NB4 (cell line): ENCODE measurements at places on chromosomes 16 and 17.
A peak's percentile ranks its signal among the peaks of the same experiment; 100 is the strongest.

DNA sequence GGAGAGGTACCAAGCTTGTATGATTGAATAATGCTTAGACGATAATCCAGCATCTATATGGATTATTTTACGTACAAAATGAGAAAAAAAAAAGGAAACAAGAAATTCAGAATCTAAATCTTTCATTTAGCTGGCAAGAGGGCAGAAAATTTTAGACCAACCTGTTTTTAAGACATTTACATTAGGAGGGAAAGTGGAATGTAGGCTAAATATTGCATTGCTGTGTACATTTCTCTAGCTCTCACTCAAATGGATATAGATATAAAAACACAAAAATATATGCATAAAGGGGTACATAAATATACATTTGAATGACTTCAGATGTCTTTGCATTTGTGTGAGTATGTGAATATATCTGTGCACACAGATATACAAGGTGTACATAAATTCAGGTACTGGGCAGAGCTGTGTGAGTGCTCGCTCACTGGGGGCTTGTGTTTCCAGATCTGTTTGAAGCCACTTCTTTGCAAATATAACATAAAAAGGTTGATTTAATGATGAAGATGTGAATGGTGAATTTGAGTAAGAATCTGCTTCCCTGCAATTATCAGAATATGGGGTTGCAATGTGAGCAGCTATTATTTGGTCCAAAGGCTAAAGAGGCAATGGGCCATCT is 14.2 kb upstream of the ZFHX3 start:
- no peak for DNase-seq

- DNase-seq, result no peak
Observed at GRCh38 chr16:64952177-64952576, 169.7 kb downstream of the CDH11 start.

GRCh38 chr17:56305007-56305406 is 151.7 kb downstream of the ANKFN1 start:
- DNase-seq, result peak; percentile 31

- no peak for DNase-seq
Observed at GRCh38 chr16:12708266-12708665, 95.4 kb downstream of the CPPED1 start.

DNA sequence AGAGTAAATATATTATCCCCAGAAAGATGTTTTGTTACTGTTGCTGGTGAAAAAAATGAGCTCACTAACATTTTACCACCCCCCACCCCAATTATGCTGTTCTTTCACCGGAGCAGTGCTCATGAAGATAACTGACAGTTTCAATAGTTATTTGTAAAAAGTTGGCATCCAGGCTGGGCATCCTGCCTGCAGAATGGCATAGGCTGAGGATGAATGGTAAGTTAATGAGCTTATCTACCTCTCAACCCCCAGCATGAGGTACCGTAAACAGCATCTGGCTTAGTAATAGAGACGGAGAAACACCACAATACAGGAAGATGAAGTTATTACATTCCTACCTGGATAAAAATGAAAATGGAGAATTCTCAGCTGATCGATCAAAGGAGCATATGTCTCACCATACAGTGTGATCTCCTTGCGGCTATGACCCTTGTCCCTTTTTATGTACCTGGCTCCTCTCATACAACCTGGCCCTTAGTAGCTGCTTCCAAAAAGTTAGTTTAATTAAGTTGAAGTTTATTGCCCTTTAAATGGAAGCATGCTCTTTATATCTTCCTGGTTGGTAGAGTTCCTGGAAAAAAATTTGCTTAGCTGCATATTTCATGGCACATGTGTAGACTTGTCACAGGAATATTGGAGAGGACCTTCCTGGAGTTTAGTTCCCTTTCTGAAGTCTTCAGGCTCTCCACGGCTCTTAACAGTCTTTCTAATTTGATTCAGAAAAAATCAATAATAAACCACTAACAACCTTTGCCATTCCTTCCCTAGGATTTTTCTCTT is 61.2 kb upstream of the MPHOSPH6 start:
- DNase-seq, result no peak

- no peak for DNase-seq
Observed at GRCh38 chr16:977081-977701, 4.4 kb upstream of the SOX8 start.

- DNase-seq, result no peak
Observed at GRCh38 chr17:1725642-1726511, 1.4 kb downstream of the WDR81 start.

GRCh38 chr16:70364399-70364798 is 17.7 kb downstream of the DDX19A start:
- no peak for DNase-seq

- DNase-seq, result no peak
Observed at GRCh38 chr16:15876503-15876902, 11.9 kb downstream of the CEP20 start.

DNA sequence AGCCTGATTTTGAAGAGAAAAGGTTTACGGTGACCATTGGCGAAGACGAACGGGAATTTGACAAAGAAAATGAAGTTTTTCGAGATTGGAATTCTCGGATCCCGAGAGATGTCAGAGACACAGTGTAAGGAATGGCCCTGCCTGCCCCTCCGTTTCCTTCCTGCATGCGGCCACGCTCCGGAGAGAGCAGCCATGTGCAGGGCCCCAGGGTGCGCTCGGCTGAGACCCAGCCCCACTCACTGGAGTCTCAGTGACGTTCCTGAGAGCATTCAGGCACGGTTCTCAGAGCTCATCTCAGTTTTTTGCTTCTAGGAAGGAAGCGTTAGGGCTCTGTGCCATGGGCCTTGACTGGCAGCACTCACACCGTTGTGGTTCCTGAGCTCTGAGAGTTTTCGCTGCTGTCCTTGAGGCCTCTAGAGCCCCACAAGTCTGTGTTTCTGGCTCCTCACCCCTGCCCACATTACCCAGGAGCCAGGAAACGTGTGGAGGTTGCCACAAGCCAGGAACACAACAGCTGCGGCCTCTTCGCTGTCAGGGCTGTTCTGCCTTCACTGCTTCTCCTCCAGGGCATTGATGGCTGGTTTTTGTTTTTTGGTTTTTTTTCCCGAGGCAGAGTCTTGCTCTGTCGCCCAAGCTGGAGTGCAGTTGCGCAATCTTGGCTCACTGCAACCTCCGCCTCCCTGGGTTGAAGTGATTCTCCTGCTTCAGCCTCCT is 29.8 kb downstream of the ZC3H18 start:
- DNase-seq, result peak; percentile 87

DNA sequence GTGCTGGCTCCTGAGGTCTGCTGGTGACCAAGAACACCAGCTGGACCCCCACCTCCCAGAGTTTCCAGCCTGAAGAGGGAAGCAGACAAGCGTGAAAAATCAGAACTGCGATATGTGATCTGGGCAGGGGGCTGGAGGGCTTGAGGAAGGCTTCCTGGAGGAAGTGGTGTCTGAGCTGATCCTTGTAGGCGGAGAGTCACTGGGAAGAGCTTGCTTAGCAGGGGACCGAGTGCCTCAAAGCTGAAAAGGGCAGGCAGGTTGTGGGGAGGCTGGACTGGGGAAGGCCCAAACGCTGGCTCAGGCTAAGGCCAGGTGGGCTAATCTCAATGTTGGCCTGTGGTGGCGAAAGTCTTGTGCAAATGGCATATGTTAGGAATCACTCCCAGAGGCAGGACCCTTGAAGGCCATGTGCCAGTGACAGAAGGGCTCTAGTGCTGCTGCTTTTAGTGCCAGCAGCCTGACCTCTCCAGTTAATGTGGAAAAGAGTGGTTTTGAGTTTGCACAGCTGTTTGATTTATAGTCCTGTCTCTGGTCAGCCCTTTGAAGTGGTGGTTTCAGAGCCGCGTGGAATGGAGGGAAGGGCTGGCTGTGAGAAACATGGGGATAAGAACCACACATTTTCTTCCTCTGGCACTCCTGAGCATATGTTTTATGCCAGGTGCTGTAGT is 85.3 kb upstream of the LGALS9 start:
- DNase-seq, result no peak

- DNase-seq, result peak; percentile 100
Observed at GRCh38 chr17:10156948-10157607, 41.3 kb downstream of the GAS7 start.

DNA sequence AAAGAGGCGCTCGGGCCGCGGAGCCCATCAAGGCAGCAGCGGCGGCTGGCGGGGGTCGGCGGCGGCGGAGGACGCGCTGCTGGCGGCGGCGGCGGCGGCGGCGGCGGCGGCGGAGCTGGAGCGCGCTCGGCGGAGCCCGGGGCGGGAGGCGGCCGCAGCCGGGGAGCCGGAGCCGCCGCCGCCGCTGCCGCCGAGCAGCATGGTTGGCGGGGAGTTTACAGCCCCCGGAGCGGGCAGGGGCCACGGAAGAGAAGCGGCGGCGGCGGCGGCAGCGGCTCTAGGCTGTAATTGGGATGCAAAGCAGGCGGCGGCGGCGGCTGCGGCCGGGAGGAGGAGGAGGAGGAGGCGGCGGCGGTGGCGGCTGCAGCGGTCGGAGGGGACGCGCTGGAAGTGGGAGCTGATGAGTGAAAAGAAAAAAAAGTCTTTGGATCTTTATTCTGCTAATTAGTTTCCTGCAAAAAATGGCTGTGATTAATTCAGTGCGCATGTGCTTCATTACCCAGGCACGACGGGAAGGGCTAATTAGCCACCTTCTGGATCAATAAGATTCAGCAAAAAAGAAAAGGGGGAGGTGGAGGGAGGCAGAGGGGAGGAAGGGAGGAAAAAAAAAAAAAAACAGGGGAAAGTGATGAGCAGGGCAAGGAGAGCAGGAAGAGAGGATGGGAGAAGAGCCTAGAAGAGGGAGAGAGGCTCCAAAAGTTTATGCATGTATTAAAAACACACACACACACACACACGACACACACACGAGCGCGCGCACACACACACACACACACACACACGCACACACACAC is 10.9 kb upstream of the ZFHX3 start:
- DNase-seq, result peak; percentile 63

GRCh38 chr16:71288570-71288889 is 672 bp downstream of the CMTR2 start:
- no peak for DNase-seq

DNA sequence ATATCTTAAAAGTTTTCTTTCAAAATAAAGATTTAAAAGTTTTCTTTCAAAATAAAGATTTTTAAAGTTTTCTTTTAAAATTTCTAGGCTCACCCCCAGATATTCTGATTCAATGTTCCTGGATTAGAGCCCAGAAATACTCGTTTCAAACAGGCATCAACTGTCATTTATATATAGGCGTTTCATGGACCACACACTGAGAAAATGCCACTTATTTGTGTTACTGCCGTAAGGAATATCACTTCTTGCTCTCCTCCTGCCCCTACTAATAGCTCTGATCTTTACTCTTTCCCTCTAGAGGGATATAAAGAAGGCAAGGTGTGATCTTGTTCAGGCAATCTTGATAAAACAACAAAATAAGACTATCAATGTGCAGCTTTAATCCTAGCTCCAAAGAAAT is 1324.1 kb downstream of the CDH8 start:
- no peak for DNase-seq

DNA sequence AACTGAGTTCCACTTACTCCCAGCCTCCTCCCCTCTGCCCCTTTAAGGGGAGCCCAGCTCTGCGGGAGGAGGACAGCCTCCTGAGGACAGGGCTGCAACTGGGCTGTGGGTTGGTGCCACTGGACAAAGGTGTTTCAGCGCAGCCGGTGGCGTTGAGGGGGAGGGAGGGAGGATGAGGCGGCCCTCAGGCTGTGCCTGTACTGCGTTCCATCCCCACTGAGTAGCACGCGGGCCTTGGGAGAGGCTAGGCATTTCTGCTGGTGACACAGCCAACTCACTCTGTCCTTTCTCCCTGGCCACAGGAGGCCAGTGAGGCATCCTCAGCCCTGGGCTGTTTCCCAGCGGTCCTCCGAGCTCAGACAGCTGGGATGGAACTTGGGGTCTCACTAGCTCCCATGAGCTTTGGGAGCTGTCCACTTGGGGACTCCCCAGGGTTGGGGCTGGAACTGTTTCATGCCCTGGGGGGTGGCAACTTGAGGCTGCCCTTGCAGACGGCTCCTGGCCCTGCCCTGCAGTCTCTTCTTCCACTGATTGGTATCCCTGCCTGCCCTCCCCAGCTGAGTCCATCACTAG is 70.5 kb downstream of the MPRIP start:
- DNase-seq, result no peak

- DNase-seq, result no peak
Observed at GRCh38 chr16:10614685-10615084, 34.3 kb upstream of the EMP2 start.

DNA sequence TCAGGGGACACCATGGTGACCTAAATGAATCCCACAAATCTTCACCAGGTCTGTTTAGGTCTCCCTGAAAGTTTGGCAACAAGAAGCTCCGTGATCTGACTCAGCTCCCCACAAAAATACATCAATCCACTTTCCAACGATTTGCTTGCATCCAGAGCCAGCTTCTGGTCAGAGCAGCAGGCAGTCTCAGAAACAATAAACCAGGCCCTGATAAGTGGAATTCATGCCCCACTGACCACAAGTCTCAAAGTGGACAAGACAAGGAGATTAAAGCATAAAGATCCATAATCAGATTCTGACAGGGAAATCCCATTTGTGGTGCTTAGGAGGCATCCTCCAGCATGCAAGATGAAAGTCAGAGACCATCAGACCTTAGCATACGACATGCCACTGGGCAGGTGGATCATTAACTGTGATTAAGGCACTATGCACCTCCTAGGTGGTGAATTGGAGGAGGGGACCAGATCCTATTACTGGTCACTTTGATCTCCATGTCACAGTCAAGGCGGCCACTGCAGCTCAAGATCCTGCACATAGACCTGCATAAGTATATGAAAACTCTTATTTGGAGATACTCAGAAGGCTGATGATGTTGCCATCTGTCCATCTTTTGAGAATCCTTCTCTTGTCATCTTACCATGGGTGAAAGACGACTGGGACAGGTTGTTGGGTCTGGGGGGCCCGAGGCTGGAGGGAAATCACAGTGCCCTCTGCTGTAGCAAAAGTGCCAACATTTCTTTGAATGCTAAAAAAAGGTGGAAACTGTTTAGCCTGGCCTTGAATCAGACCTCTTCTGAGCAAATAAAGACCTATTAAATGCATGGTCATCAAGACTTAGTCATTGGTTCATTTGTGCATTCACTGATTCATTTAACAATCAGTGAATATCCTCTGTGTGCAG is 309.2 kb upstream of the CCL2 start:
- DNase-seq, result no peak

DNA sequence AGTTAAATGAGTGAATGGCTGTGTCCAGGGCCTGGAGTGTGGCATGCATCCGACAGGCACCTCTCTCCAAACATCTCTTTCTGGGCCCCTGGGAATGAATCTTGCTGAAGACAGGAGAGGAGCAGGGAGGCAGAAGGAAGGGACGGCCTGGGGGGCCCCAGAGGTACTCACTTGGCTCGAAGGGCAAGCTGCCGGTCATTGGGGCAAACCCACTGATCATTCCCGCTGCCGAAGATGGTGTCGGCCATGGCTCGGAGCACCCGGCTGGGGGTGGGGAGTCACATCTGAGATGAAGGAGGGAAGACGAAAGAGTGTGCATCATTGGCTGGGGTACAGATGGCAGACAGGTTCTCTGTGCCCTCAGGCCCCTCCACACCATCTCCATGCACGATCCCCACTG is 25.3 kb downstream of the RPH3AL start:
- no peak for DNase-seq
